ENCODE measurements at places on chromosomes 3 and 15.

GRCh38 chr3:118742760-118743159, 291.9 kb downstream of the IGSF11 start:
- DNase-seq: no peak

GRCh38 chr3:144989807-144990206, 1018.2 kb downstream of the DIPK2A start:
- DNase-seq: no peak

DNA sequence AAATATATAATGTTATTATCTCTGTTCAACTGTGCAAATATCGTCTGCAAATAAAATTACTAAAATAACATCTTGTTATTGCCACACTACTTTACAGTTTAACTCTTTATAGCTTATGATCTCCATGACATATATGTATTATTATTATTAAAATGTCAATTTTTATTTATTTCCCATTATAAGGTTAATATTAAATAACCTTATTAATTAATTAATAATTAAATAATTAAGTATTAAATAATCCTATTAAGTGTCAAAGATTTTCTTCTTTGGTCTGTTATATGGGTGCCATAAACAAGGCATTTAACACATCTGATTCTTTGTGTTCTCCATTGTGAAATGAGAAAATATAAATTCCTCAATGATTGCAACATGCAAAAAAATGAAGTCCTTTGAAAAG, 10.0 kb downstream of the BCHE start:
- no peak for DNase-seq

- DNase-seq: no peak
These were observed 102.0 kb downstream of the OTOL1 start for GRCh38 chr3:161598639-161599038.

- DNase-seq: no peak
These were observed 29.3 kb downstream of the MTMR10 start for GRCh38 chr15:30962079-30962478.

- DNase-seq: no peak
These were observed 8.0 kb downstream of the ZBTB20 start for GRCh38 chr3:115139072-115139471.

GRCh38 chr3:117565777-117566176, 856.2 kb downstream of the TUSC7 start:
- DNase-seq: no peak

- DNase-seq: no peak
These were observed 242.0 kb downstream of the SHQ1 start for GRCh38 chr3:72606005-72606800.

DNA sequence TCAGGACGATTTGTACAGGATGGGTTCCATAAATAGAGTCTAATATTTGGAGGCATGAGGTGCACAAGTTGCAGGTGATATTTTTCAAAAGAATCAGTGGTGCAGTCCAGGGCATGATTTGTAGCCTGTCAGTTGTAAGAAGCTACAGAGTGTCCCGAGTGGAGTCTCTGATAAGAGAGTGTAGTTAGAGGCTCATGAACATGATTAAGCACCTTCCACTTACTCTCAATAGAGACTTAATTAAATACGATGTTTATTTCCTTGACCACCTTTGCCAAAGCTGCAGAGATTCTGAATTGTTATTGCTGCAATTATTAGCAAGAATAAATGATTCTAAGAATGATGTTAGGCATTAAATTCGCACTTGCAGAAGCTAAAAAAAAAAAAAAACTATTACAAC, 218.4 kb upstream of the LRTM1 start:
- DNase-seq: no peak

- DNase-seq: no peak
These were observed 312.7 kb downstream of the GABRB3 start for GRCh38 chr15:26460165-26460564.

- no peak for DNase-seq
These were observed 8.5 kb downstream of the CLK3 start for GRCh38 chr15:74624020-74624602.

DNA sequence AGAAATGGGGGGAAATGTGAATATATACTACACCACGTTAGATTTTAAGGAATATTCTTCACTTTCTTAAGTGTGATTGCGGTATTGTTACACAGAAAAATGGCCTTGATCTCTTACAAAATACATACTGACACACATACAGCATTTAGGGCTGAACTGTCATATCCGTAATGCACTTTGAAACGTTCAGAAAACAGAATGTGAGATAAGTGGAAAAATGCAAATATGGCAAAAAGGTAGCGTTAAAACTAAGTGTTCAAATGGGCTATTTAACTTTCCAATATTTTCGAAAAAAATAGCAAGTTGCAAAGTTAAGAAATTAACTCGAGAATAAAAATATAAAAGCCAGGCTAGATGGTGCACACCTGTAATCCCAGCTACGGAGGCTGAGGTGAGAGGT, 1.8 kb downstream of the ZNF280D start:
- DNase-seq: no peak

- no peak for DNase-seq
These were observed 89.3 kb downstream of the RASA2 start for GRCh38 chr3:141575879-141576743.

- DNase-seq: no peak
These were observed 239.3 kb downstream of the EPHB1 start for GRCh38 chr3:135034291-135034768.

GRCh38 chr15:95284933-95285421, 1045.5 kb upstream of the NR2F2 start:
- no peak for DNase-seq

DNA sequence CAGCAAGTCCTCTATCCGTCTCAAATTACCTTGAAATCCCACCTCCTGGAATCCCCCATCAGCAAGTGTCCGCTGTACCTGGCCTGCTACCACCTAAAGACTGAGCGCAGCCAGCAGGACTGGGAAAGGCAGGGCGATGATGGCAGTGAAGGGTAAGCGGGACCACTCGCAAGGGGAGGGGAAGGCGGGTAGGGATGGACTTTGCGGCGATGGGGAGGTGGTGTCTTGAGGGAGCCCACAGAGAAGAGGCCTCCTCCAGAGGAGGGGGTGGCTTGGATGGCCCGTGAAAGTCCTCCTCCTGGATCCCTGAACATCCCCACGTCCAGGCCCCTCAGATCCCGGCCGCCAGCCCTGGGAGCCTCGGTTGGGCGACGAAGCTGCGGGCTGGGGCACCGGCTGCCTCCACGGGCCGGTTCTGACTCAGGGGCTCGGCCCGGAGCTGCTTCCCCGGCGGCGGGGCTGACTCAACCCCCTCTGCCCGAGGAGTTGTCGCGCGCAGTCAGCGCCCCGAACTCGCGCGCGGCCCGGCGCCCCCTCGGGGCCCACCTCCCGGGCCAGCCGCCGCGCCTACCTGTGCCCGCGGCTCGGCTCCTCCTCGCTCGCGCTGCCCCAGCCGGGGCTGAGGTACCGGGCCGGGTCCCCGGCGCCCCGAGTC, 512 bp downstream of the LARP6 start:
- peak; percentile 3 for DNase-seq

DNA sequence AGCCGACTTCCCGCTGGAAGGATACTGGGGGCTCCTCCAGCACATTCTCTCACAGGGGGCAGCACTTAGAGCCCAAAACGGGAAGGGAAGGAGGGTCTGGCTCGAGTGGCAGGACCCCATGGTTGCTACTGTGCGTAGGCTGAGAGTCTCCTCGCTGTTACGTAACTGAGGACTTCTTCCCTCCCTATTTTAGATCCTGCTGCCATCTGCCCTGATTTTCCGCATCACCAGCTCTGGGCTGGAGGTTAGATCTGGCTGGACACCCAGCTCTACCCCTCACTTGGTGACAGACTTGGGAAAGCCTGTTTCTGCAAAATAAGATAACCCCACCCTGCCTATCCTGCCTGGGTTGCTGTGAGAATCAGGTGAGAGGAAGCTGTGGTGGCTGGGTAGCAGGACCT, 47.7 kb downstream of the BDH1 start:
- DNase-seq: no peak

DNA sequence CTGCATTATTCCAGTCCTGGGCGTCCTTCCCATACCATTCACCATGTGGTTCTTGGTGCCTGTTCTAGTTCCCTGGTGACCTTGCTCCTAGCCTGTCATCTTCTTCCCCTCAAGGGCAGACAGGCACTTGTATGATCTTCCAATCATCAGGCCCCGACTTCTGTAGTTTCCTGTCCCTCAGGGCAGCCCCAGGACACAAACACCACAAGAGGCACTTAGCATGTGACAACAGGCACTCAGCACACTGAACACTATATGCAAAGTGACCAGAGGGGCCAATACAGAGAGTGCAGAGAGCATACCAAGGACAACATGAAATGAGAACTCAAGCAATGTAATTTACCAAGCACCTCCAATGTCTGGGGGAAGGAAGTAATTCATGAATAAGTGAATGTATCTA, 17.9 kb downstream of the TMEM40 start:
- no peak for DNase-seq

DNA sequence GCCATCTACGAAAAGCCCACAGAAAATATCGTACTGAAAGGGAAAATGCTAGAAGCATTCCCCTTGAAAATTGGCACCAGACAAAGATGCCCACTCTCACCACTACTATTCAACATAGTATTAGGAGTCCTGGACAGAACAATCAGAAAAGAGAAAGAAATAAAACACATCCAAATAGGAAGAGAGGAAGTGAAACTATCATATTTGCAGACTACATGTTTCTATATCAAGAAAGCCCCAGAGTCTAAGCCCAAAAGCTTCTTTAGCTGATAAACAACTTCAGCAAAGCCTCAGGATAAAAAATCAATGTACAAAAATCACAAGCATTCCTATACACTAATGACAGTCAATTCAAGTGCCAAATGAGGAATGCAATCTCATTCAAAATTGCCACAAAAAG, 15.6 kb downstream of the OR5K3 start:
- no peak for DNase-seq

GRCh38 chr15:61681038-61681418, 379.2 kb downstream of the VPS13C start:
- no peak for DNase-seq

- no peak for DNase-seq
These were observed 639.8 kb downstream of the MAGI1 start for GRCh38 chr3:65398953-65399352.

DNA sequence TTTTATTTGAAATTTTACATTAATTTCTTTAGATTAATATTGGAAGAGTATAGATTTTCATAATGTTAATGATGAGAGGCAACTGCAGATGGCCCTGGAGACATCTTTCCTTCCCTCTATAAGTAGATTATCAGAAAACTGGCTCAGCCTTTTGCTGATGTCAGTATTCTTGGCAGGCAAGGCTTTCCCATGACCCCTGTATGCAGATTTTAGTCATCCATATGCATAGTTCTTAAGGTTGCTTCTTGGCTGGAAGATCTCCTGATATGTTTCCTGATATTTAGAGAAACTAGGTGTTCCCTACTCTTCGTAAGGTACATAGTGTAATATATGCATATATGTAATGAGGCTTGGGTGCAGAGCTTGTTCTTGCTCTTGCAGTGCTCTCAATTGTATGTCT, 911.4 kb downstream of the EPHA3 start:
- no peak for DNase-seq

GRCh38 chr3:153215966-153216365, 53.9 kb downstream of the RAP2B start:
- no peak for DNase-seq

DNA sequence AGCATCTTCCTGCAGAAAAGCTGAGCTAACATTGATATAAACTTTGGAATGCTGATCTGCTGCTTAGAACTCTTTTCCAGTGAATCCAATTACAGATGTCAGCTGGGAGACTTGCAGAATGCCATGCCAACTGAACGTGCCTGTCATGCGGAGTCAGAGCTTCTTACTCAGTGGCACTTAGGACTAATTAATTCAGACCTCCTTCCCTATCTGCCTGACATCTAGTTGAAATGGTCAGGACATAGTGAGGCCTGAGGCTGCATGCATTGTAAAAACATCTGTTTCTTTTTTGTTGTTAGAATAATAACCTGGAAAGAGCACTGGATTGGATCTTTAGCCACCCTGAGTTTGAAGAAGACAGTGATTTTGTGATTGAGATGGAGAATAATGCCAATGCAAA, 112.6 kb downstream of the USP13 start:
- no peak for DNase-seq

DNA sequence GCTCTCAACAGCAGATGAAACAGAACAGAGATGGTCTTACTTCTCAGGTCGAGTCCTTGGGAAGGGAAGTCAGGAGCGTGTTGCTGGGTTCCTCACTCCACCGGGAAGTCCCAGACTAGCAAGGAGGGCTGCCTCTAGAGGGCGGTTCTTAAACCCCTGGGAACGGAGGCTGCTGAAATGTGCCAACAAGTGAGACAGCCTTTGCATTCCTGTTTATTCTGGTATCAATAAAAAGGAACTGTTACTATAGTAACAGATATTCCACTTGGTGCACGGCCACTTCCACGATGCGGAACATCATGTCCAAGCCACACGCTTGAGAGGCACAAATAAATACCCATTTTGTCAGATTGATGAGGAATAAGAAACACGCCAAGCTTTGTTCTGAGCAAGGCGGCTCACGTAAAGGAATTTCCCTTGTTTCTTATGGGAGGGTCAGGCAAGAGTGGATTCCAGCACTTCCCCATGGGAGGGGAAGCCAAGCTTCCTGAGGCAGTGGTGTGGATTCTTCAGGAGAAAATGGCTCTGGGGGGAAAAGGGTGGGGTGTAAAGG, at the start of gene FAM107A:
Gene FAM107A (minus strand): TSS at position 123 of the 553 bp plus-strand sequence. CDS start 7,531 bp downstream, outside the sequence.
- DNase-seq: no peak
